ENCODE measurements at places on chromosomes 11 and 22.

GRCh38 chr22:43447380-43447779 is 35.6 kb downstream of the MPPED1 start:
- DNase-seq: no peak

- DNase-seq: no peak
These were observed 20.2 kb downstream of the PPFIBP2 start for GRCh38 chr11:7534042-7534378.

DNA sequence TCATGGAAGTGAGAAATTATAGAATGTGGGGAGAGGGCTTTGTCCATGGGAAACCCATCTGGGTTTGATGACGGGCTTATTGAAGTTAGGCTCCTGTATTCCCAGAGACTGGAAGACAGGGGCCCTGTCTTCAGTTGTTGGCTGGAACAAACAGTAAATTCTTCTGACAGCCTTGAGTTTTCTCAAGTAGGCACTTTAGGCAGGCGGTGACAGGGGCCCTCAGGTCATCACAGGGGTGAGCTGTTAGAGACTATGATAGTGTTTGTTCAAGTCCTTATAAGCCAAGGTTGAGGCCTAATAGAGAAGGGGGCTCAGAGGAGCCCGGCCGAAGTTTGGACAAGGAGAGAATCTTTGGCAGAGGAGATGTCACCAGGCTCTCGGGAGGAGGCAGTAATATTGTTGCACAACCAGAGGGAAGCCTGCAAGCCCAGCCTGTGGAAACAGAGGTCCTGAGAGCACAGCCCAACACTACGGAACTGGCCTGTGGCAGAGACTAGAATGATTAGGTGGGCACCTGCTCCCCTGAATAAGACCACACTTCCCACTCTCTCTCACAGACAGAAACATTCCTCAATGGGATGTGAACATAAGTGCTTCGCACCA is 20.2 kb upstream of the IL17RA start:
- DNase-seq: no peak

DNA sequence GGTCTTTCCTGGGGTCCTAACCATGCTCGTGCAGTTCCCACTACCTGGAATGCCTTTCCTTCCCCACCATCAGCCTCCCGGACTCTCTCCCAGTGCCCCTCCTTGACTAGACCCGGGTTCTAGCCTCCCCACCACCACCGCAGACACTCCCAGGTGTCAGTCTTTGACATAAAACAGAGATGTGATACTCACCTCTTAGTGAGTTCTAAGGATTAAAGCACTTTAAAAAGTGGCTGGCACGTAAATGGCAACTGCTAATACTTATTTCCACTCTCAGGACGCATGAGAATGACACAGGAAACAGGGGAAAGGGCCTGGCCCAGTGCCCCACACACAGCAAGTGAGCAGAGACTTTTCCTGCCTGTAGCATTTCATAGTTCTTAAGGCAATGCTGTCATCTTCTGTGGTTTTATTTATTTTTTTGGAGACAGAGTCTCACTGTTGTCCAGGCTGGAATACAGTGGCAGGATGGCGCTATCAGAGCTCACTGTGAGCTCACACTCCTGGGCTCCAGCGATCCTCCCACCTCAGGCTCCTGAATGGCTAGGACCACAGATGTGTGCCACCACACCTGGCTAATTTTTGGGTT is 1.9 kb upstream of the SLC25A45 start:
- DNase-seq: no peak

- no peak for DNase-seq
These were observed 7.8 kb downstream of the MYEOV start for GRCh38 chr11:69301455-69302401.

DNA sequence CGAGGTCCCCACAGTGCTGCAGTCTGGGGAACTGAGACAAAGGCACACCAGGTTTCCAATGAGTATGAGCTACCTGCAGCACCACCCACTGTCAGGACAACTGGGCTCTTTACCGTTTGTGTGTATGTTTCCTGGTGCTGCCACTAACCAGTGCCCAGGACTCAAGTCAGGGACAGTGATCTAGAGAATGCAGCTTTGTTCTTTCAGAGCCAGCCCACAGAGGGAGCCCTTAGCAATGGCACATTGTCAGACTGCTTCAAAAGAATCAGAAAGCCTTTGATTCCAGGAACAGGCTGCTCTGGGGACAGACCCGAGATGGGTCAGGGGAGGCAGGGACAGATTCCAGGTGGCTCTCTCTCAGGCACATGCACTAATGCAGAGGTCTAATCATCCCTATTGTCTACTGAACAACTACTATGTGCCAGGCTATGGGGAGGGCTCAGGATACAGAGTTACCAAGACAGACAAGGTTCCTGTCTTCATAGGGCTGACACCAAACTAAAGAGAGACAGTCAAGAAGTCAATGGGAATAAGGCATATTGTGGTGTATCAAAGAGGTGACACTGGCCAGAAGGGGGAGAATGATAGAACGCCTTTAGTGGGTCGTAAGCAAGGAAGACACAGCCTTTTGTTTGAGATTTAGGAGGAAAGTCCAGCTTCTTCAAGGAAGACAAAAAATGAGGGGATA is 103.7 kb downstream of the VPREB1 start:
- no peak for DNase-seq

- no peak for DNase-seq
These were observed 1328.9 kb downstream of the BRD1 start for GRCh38 chr22:48498526-48499331.

DNA sequence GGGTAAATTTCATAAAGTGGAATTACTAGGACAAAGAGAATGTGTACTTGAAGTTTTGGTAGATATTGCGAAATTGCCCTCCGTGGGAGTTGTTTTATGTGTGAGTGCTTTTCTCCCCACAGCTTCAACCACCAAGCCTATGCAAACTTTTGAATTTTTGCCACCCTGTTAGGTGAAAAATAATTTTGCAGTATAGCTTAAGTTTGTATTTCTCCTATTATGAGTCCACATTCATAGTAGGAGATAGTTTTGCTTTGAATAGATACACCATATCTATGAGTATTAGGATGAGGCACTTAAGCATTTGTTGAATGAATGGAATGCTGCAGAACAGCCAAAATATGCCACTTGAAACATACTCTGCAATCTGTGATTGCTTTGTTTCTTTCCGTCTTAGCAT is 43.6 kb downstream of the UVRAG start:
- DNase-seq: peak; percentile 39

DNA sequence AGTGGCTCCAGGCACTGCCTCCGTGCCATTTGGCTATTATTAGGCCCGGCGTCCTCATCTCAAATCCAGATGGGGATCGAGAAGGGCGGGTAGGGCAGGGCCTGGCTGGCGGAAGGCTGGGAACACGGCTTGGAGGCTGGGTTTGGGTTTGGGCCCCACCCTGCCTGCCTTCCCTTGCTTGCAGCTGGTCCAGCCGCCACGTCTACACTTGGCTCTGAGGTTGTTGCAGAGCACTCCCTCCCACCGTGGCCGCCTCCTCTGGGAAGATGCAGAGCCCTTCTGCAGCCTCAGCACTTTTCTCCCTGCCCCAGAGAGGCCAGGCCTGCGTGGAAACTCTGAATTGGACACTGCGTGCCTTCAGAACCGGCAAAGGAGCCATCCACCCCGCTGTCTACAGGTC is 5.2 kb upstream of the SMTN start:
- DNase-seq: peak; percentile 48

- DNase-seq: no peak
These were observed 40.5 kb downstream of the LRRC32 start for GRCh38 chr11:76629853-76630599.

DNA sequence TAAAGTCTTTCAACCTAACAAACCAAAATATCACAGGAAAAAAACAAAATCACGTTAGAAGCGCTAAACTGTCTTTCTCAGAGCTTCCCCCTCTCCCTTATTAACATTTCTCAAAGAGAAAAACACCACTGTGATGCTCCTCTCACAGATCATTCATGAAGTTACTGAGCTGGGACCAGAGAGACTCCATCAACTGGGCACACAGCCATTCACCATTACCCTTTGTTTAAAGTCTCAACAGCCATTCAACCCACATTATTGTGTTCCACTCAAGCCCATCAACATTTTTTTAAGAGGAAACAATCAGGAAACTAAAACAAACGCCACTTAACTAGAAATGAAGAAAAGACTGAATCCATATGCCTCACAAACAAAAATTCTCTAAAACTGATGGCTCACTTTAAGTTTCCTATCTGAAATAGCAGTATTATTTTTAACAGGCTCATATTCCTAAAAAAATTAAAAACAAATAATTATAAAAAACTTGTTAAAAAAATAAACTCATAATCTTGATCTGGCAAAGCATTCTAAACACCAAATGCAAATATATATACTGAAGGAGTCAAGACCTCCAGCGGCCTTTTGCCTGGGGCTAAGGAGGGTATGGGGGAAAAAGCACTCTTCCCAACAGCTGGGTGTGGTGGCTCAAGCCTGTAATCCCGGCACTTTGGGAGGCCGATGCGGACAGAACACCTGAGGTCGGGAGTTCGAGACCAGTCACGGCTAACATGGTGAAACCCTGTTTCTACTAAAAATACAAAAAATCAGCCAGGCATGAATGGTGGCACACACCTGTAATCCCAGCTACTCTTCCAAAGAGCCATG is 14.0 kb downstream of the CELF1 start:
- DNase-seq: no peak

DNA sequence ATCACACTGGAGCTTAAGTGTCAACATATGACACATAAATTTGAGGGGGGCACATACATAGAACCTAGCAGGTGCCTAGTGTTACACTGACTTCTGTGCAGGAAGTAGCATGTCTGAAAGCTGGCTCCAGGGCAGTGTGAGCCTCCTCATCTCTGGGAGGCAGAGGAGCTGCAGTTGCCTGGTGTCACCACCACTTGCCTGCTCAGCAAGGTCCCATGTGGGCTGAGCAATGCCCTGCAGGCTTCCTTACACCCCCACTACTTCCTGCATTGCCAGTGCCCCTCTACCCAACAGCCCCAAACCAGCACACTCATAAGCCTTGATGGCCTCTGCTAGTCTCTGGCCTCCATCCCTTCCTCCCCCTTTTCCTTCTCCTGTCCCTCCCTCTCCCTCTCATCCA is 165.8 kb downstream of the BUD13 start:
- DNase-seq: no peak

DNA sequence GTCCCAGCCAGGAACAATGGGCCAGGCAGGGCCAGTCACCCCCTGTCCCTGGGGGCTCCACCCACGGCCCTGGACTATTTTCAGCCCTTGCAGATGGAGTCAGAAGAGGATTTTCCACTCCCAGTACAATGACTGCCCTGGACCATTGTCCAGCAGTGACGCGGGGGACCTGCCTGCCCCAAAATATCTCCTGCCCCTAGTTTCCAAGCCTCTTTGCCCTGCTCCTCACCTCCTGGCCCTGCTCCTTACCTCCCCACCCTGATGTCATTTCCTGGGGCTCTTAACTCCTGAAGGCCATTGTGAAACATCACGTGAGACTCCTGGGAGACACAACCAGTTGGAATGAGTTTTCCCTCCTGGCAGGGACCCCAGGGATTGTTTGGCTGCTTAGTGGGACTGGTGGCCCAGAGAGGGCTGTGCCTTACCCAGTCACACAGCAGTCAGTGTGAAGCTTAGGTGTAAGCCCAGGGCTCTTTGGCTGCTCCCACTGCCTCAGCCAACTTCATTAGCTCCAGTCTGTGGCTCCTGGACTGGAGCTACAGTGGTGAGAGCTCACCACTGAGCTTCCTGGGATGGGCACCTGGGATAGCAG is 22.2 kb downstream of the P2RY2 start:
- no peak for DNase-seq

DNA sequence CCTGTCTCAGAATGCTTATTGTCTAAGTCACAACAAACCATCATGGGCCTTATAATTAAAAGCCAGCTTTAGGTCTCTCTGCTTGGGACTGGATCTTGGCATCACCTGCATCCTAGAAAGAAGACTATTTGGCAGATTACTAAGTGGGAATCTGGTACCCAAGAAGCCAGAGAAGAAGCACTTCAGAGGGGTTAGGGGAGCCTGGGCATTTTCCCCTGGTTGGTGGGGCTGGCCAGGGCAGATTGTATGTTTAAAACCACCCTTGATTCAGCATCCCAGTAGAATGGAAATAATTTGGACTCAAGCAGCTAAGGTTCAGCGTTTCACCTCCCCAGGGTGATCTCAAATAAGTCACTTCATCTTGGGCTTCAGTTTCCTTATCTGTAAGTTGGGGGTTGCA is 193.7 kb downstream of the MIAT start:
- DNase-seq: no peak

- no peak for DNase-seq
These were observed 43.1 kb upstream of the CCDC188 start for GRCh38 chr22:20193761-20194494.

- DNase-seq: no peak
These were observed 40.4 kb downstream of the RCN1 start for GRCh38 chr11:32131321-32131720.

GRCh38 chr22:49664371-49664881 is 163.2 kb downstream of the BRD1 start:
- no peak for DNase-seq

- no peak for DNase-seq
These were observed 3.9 kb upstream of the MYH9 start for GRCh38 chr22:36391638-36392037.

GRCh38 chr11:108160970-108161566 is 39.7 kb downstream of the ACAT1 start:
- no peak for DNase-seq

- DNase-seq: no peak
These were observed 4.5 kb downstream of the APOBEC3B start for GRCh38 chr22:38986629-38987028.

- no peak for DNase-seq
These were observed 344 bp downstream of the IFT27 start for GRCh38 chr22:36775586-36775963.

All from fibroblast of skin of left biceps (primary cell).